ENCODE measurements at places on chromosomes 5 and 9.

- DNase-seq: no peak
Observed at GRCh38 chr9:102740578-102740977, 254.6 kb upstream of the CYLC2 start.

DNA sequence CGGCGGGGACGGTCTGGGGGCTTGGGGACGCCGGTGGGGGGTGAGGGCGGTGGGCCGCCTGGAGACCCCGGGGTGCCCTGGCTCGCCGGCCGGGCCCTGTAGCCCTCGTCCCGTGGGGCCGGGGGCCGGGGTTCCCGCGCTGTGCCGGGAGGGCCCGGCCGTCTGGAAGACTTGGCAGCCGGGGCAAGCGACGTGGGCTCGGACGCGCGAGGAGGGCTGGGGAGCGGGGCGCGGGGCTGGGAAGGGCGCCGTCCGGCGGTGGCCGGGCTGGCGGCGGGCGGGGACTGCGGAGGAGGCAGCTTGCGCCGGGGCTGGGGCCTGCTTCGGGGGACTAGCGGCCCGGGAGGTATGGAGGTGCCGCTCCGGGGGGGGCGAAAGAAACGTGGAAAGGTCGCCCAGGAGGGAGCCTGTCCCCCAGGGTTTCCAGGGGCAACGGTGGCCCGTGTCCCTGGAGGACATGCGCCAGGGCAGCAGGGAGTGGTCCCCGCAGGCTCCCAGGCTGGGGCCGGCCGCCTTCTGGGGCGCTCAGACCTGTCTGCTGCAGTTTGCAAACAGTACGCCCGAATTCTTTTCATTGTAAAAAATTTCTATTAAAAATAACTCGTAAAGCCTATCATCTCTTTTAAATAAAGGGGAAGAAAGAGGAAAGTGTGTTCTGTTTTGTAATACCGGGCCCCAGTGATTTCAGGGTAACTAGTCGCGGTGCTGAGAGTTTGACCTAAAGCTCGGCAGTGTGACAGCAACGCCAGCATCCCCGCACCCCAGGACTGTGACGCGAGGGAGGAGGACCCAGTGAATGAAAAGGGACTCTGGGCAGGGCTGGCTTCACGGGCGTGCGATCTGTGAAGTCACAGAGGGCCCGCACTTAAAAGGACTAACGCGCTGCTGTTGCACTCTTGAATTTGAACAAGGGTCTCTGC lies 752 bp upstream of the ANKH start:
- peak; percentile 54 for DNase-seq

DNA sequence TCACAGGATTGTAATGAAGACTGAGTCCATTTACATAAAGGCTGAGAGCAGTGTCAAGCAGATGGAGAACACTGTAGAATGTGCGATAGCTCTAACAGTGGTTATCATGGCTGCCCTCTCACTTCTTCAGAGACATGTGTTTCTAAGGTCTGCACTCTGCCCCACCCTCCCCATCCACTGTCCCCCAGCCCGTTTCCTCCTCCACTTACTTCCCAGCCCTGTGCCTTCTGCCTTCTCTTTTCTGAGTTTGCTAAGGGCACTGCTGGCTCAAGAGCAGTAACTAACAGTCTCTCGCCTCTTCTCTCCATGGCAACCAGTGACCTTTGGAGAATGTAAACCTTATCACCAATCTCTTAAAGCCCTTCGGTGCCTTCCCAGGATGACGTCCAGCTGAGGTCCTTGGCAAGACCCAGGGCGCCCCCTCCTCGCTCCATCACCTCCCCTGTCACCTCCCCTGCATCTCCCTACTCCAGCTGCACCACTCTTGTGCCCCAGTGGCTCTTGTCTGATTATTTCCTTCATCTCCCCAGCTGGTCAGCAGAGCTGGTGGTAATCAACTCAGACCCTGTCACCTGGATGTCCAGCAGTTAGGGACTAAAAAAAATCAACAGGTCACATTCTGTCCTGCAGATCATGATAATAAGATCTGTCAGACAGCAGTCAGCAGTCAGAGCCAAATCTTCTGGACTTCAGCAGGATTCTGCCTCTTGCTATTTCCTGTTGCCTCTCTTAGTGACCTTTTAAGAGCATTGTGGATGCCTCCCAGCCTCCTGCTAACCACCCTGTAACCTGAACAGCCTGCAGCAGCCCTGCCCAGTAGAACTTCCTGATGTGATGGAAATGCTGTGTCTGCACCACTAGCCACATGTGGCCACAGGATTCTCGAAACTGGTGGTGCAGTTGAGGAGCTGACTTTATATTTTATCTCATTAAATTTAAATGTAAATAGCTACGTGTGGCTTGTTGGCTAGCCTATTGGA lies 9.0 kb downstream of the FXN start:
- DNase-seq: no peak

DNA sequence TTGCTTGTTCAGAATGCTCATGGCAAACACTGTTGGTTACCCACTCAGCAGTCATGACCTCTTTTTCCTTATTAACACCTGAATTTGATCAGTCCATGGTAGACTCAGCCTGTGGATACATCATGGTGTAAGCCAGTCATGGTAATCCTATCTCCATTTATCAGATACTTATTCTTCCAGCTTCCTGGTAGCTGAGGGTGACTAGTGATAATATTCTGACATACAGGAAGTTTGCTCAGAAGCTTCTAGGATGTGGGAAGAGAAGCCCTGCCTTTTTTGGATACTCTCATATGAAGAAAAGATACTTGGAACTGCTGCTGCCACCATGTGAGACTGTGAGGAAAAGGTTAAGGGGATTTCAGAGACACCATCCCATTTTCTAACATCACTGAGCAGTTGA lies 7.3 kb downstream of the GDA start:
- no peak for DNase-seq

DNA sequence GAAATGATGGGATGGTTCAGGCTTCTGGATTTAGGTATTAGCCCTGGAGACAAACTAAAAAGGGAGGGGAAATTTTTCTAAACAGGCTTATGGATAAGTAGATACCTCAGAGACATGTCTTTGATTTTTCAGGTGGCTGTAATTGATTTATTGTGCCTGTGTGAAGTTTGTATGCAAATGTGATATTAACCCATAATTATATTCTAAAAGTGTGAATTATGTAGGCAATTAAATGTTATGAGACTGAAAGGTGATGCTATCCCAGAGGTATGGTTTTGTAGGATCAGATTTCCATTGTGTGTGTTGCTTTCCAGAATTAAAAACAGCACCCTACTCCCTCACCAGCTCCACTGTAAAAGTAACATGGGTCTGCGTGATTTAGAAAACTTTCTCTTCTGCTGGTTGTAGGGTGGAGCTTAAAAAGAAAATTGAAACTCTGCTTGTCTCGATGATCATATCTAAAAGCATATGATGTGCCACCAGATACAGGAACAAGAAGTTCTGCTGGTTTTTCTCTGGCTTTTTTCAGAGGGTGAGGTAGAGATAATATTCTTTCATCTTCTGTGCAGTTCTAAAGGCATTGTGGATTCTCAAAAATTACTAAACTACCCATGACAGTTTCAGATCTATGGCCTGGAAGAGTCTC lies 71.8 kb upstream of the TAF11L2 start:
- no peak for DNase-seq

DNA sequence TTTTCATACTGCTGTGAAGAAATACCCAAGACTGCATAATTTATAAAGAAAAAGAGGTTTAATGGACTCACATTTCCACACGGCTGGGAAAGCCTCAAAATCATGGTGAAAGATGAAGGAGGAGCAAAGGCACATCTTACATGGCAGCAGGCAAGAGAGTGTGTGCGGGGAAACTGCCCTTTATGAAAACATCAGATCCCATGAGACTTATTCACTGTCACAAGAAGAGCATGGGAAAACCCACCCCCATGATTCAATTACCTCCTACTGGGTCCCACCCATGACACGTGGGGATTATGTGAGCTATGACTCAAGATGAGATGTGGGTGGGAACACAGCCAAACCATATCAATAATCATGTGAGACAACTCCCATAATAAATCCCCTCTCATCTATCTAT lies 8.7 kb downstream of the TTC39B start:
- DNase-seq: no peak

GRCh38 chr9:130711469-130711868 lies 17.9 kb downstream of the EXOSC2 start:
- DNase-seq: no peak

GRCh38 chr5:73233461-73234203 lies 60.6 kb downstream of the TMEM174 start:
- DNase-seq: no peak

GRCh38 chr5:113548396-113548795 lies 34.9 kb downstream of the YTHDC2 start:
- DNase-seq: no peak

DNA sequence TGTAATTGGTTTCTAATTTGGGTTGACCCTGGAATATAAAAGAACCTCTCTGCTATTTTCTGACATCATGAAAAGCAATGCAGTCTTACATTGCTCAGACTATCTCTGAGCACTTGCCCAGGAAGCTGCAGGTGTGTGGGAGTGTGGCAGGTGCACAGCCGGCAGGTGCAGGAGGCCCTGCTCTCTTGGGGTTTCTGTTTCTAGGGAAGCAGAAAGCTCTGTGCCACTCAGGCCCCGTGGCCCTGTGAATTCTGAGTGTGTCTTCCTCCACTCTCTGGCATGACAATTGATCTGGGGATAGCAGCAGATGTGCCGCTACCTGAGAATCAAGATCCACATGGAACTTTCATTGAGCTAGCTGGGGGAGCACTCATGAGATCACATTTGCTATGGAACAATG lies 45.7 kb upstream of the IRX2 start:
- no peak for DNase-seq

DNA sequence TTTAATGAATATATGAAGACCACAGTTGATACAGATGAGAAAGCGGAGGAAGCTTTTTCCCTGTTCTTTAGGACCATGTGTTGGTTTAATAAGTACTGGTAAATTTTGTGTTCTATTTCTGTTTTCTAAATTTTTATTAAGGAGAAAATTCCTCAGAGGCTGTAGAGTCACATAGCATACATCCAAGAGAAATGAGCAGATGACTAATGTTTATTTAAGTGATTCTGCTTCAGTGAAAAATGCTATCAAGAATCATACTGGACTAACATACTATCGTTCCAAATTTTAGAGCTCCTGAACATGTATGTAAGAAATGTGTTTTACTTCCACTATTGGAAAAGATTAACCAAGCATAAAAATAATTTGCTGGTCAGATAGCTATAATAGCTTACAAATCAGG lies 115.0 kb downstream of the KIAA1958 start:
- DNase-seq: no peak

- DNase-seq: no peak
Observed at GRCh38 chr5:98016771-98017170, 756.7 kb upstream of the RGMB start.

DNA sequence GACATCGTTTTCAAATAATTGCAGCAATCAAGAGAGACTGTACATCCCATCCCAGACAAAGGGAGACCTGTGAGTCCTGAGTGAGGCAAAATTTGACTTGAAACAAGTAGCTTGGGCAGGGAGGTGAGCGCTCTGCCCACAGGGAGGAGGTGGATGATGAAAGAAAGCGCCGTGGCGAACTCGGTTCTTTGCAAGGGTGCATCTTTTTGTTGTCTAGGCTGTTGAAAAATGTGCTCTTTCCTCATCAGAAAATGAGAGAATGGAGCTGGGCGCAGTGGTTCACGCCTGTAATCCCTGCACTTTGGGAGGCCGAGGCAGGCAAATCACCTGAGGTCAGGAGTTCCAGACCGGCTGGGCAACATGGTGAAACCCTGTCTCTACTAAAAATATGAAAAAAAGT lies 150.5 kb downstream of the GAPVD1 start:
- DNase-seq: no peak

DNA sequence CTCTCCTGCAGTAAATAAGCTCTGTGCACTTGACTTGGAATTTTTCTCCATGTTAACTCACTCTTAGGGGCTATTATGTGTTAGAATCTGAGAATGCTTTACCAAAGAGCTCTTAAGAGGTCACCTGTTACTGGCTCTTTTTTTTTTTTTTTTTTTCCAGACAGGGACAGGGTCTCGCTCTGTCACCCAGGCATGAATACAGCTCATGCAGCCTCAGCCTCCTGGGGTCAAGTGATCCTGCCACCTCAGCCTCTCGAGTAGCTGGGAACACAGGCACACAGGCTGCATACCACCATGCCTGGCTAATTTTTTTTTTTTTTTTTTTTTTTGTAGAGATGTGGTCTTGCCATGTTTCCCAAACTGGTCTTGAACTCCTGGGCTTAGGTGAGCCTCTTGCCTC lies 22.1 kb downstream of the HMGXB3 start:
- DNase-seq: no peak

DNA sequence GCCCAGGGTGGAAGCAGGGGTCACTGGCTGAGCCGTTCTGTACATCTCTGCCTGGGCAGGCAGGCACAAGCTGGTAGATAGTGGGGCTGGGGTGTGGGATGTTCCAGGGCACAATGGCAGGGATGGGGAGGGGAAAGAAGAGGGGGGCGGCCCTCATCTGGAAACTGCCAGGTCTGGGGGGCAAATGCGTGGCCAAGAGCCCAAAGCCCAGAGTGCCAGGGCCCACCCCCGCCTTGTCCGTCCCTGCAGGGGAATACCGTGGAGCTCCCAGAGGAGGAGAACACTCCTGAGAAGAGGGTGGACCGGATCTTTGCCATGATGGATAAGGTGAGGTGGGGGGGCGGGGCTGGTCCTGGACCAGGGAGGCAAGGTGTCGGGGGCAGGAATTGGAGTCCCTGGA lies 42.7 kb upstream of the HMCN2 start:
- no peak for DNase-seq

GRCh38 chr5:161549106-161549505 lies 2.6 kb upstream of the GABRB2 start:
- no peak for DNase-seq
